ENCODE measurements at places on chromosomes 7 and 10.

DNA sequence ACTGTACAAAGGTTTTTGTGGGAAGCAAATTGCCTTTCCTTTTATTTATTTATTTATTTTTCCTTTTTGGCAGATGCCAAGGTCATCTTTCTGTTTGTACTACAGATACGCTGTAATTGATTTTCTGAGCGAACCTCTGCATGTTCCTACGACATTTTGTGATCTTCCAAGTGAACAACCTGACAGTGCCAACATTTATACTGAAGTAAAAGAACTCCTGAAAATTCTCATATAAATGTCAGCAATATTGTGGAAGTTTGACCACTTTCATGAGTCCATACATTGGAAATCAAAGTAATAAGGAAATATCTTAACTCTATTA, 86.8 kb upstream of the EEPD1 start:
- no peak for DNase-seq

DNA sequence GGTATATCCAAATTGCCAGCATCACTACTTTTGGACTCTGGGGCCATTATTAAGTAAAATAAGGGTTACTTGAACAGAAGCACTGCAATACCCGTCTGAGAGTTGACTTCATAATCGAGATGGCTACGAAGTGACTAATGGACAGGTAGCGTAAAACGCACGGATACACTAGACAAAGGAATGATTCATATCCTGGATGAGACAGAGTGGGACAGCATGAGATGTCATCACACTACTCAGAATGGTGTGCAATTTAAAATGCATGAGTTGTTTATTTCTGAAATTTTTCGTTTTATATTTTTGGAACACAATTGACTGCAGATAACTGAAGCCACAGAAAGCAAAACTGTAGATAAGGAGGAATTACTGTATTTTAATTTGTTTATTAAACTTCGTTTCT, 421.5 kb upstream of the LRGUK start:
- no peak for DNase-seq

- no peak for DNase-seq
These were observed 1239.3 kb downstream of the TYW1 start for GRCh38 chr7:68235937-68236336.

- DNase-seq, result no peak
These were observed 309.8 kb downstream of the ADK start for GRCh38 chr10:74460812-74461211.

DNA sequence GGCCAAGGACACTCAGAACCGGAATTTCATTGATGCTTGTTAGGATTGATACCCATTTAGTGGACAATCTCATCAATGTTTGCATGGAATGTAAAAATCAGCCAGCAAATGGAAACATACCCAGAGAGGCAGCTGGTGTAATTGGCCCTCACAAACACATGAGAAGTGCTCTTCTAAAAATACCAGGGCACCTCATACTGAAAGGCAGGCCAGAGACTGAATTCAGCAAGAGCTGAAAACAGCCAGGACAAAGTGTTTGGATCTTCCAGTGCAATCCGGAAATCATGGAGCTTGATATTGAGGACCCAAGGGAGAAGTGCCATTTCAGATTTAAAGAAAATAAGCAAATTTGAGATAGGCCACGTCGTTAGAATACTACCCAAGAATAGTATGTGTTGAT, 498.6 kb downstream of the GALNT17 start:
- DNase-seq, result no peak

DNA sequence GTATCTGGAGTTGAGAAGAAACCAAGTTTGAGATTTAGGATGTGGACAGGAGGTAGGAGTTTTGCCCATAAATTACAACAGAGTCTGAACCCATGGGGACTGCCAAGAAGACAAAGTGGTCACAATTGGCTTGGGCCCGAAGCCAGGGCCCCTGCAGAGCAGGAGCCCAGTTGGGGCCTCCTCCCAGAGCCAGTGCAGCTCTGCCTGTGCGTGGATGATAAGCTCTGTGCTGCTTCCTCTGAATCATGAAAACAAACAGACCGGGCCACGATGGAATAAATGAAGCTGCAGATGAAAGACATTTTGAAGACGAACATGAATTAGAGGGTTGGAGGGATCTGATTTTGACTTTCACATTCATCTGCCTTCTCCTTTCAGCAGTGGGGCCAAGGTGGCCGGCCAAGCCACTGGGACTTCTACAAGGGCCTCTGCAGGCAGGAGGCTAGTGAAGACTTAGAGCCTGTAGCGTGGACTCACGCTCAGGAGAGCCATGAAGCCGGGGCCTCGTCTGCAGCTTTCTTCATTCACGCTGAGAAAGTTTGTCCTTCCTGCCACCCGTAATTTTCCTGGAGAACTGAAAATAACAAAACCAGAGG, 156.8 kb upstream of the LYZL1 start:
- DNase-seq, result no peak

- DNase-seq, result no peak
These were observed 1.0 kb downstream of the TLL2 start for GRCh38 chr10:96512524-96513304.

GRCh38 chr10:35339942-35340341, 3.6 kb downstream of the CCNY start:
- DNase-seq, result no peak

- no peak for DNase-seq
These were observed 119.5 kb downstream of the BAMBI start for GRCh38 chr10:28796606-28797512.

- DNase-seq, result no peak
These were observed 139.3 kb downstream of the SLC25A13 start for GRCh38 chr7:96182424-96183158.

DNA sequence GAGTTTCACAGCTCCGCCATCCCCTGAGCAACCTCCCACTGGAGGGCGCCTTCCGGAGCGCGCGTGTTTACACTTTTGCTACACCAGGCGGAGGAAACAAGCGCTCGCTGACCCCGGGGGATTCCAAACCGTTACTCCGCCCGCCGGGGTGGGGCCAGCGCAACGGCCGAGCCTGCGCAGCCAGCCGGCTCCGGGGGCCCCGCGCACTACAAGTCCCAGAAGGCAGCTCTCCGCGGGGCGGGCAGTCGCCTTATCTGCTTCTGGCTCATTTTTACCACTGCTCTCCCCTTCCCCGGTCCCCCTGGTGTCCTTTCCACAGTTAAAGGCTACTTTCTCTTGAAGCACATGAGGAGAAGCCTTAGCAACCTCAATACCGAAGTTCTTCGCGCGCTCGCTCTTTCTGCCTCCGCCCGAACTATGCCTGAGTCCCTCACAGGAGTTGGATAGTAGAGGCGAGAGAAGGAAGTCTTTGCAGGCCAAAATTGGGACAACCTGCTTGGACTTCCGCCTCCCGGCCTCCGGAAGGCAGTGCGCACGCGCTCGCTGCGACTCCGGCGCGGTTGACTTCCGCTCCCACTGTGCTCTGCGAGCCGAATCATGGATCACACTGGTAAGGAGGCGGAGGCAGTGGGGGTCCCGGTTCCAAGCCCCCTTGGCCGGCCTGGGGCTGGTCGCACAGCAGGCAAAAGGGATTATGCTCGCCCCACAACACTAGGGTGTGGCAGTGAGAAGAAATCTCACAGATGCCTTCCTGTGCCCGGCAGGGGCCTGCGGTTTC, at the start of gene CBLL1:
TSS of gene CBLL1 (plus strand) at position 576 of the 778 bp plus-strand sequence. CDS start at position 598, 22 bp downstream.
- DNase-seq, result peak; percentile 98

GRCh38 chr7:1839701-1840100, 169.6 kb downstream of the ELFN1 start:
- no peak for DNase-seq

DNA sequence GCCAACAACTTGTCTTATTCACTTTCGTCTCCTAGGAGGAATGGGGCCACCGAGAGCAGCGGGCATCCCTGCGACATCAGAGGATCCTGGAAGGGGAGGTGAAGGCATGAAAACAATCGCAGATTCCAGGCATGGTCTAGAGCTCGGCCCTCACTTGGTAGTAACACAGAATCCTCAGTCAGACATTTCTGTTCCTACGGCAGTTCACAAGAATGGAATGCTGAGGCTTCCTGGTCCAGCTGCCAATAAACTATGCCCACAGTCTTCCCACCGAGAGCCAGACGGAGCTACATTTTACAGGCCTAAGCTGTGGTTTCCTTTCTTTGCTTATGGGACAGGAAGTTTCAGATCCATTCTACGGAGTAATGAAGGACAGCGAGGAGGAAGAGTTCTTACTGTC, 75.8 kb downstream of the OR13A1 start:
- DNase-seq, result no peak

DNA sequence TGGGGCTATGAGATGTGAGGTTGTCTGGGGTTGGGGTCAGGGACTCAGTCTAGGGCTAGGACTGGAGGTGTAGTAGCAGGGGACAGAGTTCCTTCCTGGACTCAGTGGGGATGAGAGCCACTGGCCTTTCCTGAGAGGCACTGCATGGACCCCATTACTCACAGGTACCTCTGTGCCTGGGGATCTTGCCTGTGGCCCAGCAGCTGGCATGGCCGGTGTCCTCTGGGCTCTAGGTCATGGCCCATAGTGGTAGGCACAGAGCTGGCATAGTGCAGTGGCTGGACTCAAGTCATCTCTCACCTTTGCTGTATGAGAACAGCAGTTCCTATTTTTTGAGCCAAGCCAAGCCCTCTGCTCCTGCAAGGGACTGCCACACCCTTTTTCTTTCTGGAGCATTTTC, 51.9 kb downstream of the NEURL1 start:
- no peak for DNase-seq

- no peak for DNase-seq
These were observed 213.6 kb downstream of the TNS3 start for GRCh38 chr7:47368190-47368812.

Data from central memory CD8-positive, alpha-beta T cell (primary cell).